Stimulated activated naive CD8-positive, alpha-beta T cell treated with anti-CD3 and anti-CD28 coated beads, Interleukin-15, amount 100 ng/mL, for 72 hours (primary cell): ENCODE measurements at places on chromosomes 12 and 14.

DNA sequence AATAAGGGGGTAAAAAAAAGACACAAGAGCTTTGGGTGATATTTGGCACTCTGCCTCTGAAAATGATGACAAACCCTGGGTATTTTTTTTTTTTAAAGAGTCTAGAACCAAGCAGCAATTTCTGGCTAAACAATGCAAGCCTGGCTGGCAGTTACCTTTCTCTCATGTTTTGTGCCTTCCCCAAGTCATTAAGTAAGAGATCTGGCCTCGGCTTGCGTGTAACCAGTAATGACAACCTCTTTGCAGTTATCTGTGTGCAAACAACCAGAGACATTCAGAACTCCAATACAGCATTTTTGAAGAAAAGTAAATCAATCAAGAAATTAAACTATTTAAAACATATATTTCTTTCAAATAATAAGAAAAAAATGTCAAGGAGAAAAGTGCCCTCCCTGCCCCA is 167.5 kb downstream of the KCNC2 start:
- no peak for DNase-seq

GRCh38 chr12:120468821-120469449 is 613 bp downstream of the SRSF9 start:
- DNase-seq: no peak

- no peak for DNase-seq
Measured at GRCh38 chr12:54870048-54870447, 15.7 kb downstream of the MUCL1 start.

DNA sequence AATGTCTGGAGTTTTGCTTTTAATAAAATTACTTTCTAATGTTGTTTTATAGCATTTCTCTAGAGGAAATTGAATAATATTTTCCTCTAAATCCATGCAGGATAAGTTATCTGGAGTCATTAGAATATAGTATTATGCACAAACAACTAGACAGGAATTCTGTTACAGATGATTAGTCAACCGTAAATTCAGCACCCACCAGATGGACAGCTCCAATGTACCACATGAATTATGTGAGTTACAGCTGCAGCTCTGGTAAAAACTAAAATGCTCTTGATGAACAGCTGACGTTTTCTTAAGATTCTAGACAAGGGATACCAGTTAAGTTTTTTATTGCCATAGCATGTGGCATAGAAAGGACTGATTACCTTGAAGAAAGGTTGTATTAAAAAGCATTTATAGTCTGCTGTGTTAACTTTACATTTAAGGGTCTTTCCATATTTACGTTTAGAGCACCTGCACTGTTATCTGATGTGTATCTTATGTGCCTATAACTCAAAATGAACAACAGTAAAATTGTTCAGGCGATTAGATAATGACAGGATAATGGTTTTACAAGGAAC is 321.4 kb upstream of the LRFN5 start:
- no peak for DNase-seq

DNA sequence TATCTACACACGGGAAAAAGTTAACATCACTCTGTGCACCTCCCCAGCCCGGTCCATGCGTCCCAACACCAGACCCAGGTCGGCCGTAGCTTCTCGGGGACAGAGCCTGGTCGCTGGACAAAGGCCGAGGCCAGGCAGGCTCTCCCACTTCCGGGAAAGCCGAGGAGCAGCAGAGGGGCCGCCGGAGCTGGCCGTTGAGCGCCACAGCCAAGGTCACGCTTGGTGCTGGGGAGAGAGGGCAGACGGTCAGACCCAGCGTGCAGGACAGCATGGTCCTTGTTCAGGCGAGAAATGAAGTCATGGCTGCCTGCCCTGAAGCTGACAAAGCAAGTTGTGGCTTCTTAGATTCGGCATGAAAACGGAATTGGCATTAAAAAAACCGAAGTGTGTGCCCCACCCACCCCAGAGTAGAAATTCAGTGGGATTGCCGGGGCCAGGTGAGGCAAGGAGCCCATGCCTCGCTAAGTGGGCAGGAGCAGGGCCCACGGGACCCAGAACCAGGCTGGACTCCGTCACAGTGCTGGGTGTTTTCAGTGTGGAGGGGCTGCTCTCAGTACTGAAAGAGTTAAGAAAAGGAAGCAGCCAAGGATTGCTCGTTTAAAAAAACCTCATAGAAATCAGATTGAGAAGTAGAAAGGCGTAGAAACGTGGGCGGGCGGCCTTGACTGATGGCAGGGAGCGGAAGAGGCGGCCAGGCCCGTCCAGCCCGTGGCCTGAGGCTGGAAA is 4.3 kb downstream of the ARL6IP4 start:
- no peak for DNase-seq

GRCh38 chr12:108348842-108349241 is 9.7 kb upstream of the CMKLR1 start:
- DNase-seq: no peak

GRCh38 chr12:1656902-1657301 is 27.9 kb downstream of the WNT5B start:
- DNase-seq: no peak

- DNase-seq: no peak
Measured at GRCh38 chr12:54012631-54013409, 4.0 kb downstream of the HOXC8 start.

DNA sequence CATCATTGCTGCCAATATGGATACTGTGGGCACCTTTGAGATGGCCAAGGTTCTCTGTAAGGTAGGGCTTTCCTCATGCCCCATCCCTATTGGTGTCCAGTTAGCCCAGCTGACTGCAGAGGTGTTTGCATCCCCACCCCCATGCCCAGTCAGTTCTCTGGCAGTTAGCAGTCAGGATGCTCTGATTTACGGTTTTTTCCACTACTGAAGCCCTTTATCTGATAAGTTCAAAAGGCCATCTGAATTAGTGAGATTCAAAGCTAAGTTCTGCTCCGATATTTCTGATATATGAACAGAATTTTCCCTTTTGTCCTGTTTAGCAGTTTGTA is 773 bp downstream of the GMPR2 start:
- no peak for DNase-seq

- DNase-seq: no peak
Measured at GRCh38 chr12:22821985-22822384, 197.0 kb downstream of the ETNK1 start.

DNA sequence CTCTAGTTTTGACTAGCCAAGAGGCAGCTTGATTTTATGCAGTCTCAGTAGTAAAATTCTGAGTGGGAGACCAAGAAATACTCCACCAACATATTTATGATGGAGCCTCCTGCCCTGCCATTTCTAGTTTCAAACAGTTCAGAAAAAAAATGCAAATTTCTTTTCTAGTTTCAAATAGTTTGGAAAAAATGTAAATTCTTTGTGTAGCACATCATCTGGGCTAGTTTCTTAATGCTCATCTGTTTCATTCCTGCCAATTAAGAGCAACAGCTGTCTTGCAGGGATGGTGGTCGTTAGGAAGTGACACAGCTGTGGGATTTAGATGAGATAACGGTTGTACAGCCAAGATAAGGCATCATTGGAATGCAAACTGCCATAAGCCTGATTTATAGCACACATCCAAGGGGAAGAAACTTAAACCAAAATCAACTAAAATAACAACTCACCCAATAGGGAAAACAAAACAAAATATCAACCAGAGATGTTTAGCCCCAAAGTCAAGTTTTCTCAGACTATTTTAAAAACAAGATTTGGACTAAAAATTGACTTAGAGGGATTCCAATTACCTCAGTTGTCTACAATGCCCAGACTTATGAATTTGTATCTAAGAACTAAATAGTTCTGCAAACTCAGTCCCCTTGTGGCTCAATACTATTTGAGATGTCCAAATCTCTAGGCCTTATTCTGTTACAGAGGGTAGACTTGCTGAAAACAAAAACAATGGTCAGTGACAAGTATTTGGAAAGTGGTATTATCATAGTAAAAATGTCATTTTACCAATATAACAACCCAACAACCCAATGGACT is 291.3 kb upstream of the ATP2B1 start:
- no peak for DNase-seq

DNA sequence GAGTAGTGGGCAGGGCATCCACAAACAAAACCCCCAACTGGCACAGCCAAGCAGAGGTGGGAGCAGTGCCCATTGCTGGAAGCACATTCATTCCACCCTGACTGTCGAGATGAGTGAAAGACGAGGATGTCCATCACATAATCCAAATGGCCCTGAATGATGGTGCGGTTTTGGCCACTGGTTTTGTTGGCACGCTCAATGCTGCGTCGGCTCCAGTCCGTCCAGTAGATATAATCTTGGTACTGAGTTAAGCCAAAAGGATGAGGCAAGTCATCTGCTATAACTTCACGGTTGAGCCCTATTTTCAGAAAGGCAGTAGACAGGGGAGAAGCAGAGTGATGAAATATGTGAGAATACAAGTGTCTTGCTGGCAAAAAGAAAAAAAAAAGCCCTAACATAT is 88.1 kb downstream of the BCL2L14 start:
- no peak for DNase-seq

- DNase-seq: peak; percentile 13
Measured at GRCh38 chr12:131711551-131712205, 788 bp downstream of the SFSWAP start.

GRCh38 chr14:94128216-94128839 is 1.1 kb downstream of the IFI27L2 start:
- no peak for DNase-seq

- no peak for DNase-seq
Measured at GRCh38 chr14:97177635-97178034, 380.5 kb downstream of the VRK1 start.

DNA sequence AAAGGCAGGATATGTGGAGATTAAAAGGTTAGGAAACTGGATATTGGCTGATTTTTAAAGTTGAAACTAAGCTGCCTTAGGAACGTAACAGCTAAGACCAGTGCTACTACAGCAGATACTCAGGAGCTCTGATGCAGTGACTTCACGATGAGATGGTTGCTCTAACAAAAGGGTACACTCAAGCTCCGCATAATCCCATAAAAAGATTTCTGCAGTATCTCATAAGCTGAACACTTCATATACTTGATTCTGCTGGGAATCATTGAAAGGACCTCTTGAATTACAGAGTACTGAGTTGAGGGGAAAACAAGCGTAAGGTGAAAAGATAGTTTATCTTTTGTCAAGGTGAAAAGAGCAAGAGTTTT is 3.7 kb downstream of the RNF10 start:
- no peak for DNase-seq

- no peak for DNase-seq
Measured at GRCh38 chr14:96058576-96059200, 19.5 kb downstream of the C14orf132 start.

DNA sequence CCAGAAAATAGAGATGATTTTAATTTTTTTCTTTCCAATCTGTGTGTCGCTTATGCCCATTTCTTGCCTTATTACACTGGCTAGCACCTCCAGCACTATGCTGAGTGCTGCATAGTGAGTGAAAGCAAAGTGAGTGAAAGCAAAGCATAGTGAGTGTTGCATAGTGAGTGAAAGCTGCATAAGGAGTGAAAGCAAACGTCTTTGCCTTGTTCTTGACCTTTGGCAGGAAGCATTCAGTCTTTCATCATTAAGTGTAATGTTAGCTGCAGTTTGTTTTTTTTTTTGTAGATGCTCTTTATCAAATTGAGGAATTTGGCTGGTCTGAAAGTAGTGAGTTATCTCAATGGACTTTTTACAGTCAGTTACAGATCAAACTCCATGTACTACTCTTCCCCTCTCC is 6.9 kb upstream of the CORO1C start:
- no peak for DNase-seq

- DNase-seq: no peak
Measured at GRCh38 chr12:60072911-60073310, 477.1 kb downstream of the SLC16A7 start.

DNA sequence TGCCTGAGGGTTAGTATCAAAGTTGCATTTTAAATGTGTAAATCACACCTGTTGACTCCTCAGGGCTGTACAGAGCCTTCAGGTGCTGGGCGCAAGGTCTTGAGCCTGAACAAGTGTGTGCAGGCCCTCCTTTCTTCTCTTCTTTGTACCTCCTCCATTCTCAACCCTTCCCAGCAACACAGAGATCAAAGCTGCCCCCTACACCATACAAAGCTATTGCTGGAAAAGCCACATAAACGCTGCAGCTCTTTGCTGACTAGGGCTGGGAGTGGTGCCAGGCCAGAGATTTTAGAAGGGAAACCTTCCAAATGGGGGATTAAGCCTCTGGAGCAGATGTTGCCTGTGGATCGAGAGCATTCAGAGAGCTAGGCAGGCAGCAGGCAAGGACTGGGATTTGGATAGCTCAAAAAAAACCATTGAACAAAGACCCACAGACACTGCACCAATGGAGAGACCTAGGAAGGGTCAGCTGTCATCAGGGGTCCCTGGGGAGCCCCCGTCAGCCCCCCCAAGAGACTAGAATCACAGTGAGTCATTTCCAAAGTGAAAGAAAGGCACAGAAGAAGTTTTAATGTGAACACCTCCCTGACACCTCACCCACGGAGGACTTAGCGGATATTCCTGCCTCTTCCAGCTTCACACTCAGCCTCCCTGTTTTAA is 18.2 kb upstream of the SUSD6 start:
- no peak for DNase-seq

GRCh38 chr14:36750244-36750643 is 88.6 kb downstream of the PAX9 start:
- DNase-seq: no peak

DNA sequence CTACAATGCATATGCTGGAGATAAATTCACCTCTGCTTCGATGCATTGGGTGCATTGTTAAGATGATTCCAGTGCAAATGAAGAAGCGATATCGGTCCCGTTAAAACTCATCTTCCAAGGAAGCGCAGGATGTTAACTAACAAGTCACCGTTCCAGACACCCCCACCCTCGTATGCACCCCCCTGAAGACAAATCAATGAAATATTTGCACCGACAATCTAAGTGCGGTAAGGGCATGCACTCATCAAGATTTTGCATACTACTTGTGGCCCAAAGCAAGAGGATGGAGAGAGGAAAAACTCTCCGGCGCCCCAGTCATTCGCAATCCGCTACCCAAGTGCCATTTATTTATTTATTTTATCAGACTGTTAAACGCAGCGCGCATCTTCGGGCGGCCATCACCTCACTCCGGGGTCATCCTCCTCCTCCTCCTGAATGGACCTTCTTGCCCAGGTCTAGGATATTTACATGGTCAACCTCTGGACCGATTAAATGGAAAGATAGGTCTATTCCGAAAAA is 1.2 kb downstream of the NOVA1 start:
- no peak for DNase-seq

GRCh38 chr14:27056586-27056985 is 458.8 kb upstream of the NOVA1 start:
- no peak for DNase-seq

GRCh38 chr12:62599854-62600437 is 133.3 kb downstream of the MON2 start:
- DNase-seq: no peak

GRCh38 chr12:14554281-14555007 is 13.2 kb downstream of the PLBD1 start:
- DNase-seq: no peak

- no peak for DNase-seq
Measured at GRCh38 chr12:59928416-59928815, 332.6 kb downstream of the SLC16A7 start.

DNA sequence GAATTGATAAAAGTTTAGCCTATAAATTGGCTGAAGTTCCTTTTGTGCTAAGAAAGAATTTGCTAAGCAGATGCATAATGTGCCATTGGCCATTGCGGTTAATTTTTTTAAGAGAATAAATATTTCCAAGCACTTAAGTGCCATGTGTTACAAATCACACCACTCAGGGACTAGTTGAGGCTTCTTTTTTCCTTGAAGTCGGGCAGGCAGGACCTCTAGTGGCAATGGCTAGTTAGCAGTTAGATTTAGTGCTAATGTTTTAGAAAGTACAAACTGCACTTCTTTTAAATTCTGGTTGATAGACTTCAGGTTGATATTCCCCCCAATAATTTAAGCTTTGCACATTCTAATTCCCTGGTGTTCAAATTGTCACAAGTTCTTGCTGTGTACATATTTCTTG is 294.3 kb downstream of the APAF1 start:
- no peak for DNase-seq
